ENCODE measurements at places on chromosomes 16 and 17. TPM values are rescaled to one million over a fixed set of nuclear protein-coding genes. Genes with fewer than 3 reads are reported as not detected.

- no peak for DNase-seq
These were observed 298.6 kb upstream of the PSMD7 start for GRCh38 chr16:73997971-73998370.

GRCh38 chr17:50661795-50662391 lies 27.2 kb downstream of the ABCC3 start:
- DNase-seq = peak; percentile 79

TEKT3 gene
- 1.4 TPM for total RNA-seq

DNA sequence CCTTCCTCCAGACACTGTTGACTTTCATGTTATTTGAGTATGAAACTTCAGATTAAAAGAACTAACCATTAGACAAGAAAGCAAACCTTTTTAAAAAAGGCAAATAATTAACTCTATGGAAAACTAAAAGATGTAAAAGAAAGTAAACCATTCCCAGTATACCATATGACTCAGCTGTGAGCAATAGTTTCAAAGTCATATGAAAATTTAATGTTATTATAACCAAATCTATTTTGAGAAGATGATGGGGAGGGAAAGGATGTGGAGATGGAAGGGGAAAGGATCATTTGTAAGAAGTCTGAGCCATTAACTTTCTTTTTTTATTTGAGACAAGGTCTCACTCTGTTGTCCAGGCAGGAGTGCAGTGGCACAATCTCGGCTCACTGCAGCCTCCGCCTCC lies 131.8 kb downstream of the IRX5 start:
- no peak for DNase-seq

- no peak for DNase-seq
These were observed 1.6 kb downstream of the TBC1D10B start for GRCh38 chr16:30368792-30369090.

- no peak for DNase-seq
These were observed 3.2 kb downstream of the PAM16 start for GRCh38 chr16:4347765-4348509.

GRCh38 chr16:14003074-14003570 lies 68.0 kb upstream of the MRTFB start:
- peak; percentile 72 for DNase-seq

ESRP2 gene
- 65.5 TPM for total RNA-seq

TEX14 gene
- 0.74 TPM for total RNA-seq

DNA sequence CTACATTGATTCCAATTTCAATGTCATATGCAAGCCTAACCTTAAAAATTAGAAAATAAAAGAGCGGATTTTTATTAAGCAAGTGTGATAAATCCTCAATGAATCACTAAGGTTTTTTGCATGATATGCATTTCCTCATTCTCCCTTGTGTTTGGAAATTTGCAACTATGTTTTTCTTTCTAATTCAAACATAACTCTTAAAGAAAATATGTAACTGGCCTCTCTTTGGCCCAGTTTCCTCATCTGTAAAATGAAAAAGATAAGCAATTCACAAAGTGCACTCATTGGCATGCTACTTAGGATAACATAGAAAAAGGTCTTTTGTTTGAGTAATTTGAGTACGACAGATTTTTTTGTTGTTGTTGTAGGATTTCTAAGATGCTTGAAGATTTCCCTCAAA lies 295.5 kb downstream of the CDH11 start:
- no peak for DNase-seq

Measured in lung (tissue), 17 donors.